ENCODE measurements at places on chromosomes 5 and 9.

DNA sequence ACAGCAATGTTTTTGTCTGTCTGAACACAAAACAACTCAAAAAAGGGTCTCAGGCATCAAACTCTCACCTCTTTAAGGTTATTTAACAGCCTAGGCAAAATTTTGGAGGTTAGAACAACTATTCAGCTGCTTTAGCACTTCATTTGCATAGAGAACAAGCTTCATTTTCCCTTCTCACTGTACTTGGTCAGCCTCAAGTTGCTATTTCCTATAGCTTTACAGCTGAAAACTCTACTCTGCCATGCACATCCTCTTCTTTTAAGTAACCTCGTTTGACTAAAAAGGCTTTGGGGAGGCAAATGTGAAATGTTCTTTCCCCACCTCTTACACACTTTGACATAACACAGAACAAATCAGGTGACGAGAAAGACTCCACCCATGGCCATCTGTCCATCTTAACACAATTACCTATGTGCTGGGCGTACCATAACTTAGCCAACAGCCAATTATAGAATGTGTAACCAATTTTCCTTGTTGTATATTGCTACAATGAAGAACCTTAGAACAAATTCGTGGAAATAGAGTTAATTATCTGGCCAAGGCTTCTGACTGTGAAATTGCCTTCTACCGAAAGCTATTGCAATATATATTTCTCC is 195.7 kb downstream of the DCP2 start:
- no peak for DNase-seq

GRCh38 chr5:175714479-175715085 is 56.7 kb downstream of the HRH2 start:
- peak; percentile 52 for DNase-seq

DNA sequence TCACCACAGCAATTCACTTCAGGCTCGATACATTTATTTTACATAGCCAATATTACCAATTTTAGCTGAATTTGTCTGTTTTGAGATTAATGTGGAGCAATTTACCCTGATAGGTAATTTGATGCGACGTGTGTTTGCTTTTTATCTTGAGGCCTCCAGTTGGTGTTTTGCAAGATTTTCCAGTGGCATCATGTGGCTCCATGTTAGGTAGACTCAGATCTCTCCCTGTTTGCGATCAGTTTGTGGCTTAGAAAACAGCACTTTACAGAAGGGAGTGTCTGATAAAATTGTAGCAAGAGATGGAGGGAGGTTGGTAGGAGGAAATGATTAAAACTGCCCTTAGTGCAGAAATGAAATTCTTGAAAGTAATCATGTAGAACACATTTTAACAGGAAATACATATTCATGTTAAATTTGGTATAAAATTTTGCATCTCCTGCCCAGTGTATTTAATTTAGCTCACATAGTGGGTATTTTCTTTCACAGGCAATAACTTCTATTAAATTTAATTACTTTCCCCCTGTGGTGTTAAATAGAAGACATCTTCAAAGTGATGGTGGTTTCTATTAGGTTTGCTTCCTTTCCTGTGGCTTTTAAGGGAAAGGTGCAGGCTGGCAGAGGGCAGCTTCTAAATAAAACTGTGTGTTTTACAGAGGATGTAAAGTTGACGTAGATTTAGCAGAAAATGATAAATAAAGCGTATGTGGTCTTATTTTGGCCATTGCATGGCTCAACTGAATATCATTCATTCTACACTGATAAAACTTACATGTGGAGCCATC is 135.8 kb downstream of the KDM4C start:
- DNase-seq: no peak

DNA sequence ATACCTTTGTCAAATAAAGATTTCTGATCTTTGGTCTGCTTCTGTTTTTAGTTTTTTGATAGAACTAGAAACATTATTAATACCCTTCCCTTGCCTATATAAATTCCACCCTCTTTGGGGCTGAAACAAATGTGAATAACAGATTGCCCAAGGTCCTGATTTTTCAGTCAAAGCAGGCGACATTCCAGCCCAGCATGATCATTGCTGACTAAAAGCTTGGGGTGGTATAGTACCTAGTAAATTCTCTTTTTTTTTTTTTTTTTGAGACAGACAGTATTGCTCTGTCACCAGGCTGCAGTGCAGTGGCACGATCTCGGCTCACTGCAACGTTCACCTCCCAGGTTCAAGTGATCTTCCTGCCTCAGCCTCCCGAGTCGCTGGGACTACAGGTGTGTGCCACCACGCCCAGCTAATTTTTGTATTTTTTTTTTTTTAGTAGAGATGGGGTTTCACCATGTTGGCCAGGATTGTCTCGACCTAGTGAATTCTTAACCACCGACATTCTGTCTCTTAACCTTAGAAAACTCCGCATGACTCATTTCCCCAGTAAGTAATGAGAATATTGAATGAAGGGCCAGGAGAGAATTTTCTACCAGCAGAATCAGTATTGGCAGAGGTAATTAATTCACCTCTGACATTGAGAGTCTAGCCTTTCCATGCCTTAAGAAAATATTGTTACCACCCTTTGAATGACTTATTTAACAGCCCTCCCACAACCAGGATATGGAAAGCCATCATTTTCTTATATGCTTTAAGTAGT is 226.4 kb downstream of the GNA14 start:
- DNase-seq: no peak

Data from lower leg skin (tissue), 4 donors.